ENCODE measurements at places on chromosomes 4 and X.

DNA sequence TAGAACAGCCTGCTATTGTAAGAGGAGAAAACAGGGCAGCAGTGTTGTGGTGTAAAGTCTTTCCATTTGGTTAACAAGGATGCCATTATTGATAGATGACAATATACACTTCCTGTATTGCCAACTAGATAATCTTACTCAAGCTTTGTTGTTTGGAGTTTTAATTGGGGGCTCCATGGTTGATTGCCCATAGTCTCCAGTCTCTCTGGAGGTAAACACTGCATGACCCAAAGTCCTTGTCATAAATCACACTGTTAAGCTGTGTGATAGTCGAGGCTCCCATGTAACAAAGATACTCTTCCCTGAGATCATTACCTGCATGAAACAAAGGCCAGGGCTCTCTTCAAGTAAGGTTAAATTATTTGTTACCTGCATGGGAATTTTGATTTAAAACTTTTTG lies 394.6 kb downstream of the C4orf33 start:
- no peak for DNase-seq

- DNase-seq: no peak
These were observed 80.0 kb downstream of the ALPK1 start for GRCh38 chr4:112377171-112377570.

GRCh38 chr4:150949943-150950342 lies 65.1 kb downstream of the LRBA start:
- DNase-seq: no peak

DNA sequence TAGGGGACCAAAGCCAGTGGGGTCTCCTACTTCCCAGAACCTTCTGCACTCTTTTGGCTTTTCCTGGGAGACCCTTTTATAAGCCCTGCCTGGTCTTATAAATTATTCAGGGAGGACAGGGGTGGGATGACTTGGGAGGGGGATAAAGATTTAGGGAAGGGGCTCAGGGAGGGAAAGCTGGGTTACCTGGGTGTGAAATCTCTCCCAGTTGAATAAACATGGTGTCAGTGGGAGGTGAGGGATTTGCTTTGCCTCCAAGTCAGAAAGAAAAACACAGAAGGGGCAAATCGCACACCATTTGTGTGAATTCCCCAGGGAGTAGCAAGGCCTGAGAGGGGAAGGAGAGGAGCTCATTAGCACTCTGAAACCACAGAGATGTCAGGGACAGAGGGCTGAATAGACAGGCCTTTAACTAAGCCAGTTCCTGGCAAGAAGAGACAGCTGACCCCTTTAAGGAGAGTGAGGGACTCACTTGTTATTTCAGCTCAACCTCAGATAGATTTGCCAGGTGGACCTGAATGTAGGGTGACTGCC lies at the start of gene RIPPLY1:
TSS of gene RIPPLY1 (minus strand) at position 51 of the 534 bp plus-strand sequence. CDS start 54 bp downstream, outside the sequence.
- no peak for DNase-seq

DNA sequence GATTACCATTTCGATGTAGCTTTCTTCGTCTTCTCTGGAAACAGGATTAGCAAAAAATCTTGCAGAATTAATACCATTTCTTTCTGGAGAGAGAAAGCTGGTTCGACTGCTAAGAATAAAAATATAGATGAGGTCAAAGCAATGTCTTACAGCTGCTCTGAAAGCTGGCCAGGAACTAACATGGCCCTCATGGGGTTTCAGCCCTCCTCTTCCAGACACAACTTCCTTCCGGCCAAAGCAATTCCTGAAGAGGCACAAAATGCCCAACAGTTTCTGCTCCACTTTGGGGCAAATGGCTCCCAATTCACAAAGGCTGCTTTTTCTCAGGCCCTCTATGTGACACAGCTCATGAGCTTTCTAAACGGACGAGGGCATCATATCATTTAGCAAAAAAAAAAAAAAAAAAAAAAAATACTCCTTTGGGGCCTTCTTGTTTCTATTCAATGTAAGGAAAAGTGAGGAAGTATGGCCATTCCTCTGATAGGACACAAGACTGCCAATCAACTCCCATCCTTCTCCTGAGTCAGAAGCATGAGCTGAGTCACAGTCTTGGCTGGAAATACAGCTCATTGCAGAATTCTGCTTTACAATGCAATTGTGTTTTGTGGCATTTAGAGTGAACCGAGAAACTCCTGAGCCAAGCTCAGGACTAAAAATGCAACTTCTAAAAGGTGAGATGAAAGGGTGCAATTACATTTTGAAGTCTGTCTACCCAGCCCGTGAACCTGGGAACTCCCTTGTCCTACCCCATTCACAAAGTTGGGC lies 42.7 kb upstream of the CTAG2 start:
- no peak for DNase-seq

GRCh38 chr4:111274486-111274885 lies 651.6 kb upstream of the PITX2 start:
- DNase-seq: no peak

DNA sequence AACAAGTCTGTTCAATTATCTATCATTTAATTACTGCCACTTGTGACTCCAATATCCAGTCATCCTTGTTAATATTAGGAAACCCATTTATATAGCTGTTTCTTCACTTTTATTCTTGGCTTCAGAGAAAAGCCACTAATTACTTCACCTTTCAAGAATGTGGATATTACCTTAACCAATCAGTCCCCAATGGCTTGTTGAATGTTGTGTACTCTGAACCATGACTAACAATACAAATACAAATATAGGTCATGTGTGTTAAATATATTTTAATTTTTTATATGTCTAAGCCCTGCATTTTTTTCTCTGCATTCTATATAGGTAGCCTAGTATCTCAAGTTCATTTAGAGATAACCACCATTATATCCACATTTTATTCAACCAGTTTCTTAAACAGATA lies 1513.4 kb upstream of the AGA start:
- no peak for DNase-seq

- peak; percentile 7 for DNase-seq
These were observed 186.0 kb upstream of the FAM241A start for GRCh38 chr4:111959222-111959621.

DNA sequence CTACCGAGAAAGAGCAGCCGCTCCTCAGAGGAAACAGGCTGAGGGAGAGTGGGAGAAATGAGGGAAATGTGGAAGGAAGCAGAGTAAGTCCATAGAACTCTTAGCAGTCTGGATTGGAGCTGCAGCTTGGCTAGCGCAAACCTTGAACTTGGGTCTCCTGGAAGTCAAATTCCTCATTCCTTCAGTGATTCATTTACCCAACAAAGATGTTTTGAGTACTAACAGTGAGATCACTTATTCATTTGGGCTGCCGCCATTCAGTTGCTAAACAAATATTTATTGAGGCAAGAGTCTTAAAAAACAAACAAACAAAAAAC lies 51.5 kb downstream of the SEL1L3 start:
- DNase-seq: peak; percentile 16

- DNase-seq: peak; percentile 99
These were observed 977 bp upstream of the USP9X start for GRCh38 chrX:41084044-41084892.

DNA sequence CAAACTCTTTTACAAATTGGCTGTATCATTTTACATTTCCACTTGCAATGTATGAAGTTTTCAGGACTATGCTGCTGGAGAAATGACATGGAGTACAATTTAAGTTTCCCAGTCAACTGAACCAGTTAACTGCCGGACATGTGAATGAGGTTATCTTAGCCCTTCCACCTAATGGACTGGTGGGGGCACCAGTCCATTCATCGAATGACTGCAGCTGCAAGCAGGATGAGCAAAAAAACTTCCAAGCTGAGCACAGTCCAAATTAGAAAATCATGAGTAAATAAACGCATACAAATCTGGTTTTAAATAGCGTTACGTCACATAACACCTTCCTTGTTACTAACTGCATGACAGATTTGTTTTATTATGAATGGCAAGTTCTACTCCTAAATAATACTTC lies 1131.5 kb downstream of the PCDH18 start:
- no peak for DNase-seq

DNA sequence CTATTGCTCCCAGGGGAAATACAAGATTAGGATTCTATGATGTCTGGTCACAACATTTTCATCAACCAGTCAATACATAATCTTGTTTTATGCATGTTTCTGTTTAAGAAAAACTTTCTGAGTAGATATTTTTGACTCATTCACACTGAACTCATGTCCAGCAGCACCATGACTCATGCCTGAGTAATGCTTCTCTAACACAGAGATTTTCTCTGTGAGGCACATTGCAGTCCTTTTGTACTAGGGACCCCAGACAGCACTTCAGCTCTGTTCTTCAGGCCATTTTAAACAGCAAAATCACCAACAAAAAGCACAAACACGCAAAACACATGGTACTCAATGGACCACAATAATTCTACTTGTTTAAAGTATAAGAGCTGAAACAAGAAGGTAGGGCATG lies 83.6 kb downstream of the MXRA5 start:
- peak; percentile 32 for DNase-seq

Data from A549 (cell line).